ENCODE measurements at places on chromosomes 2 and 18. TPM values are rescaled to one million over a fixed set of nuclear protein-coding genes. Genes with fewer than 3 reads are reported as not detected.

DNA sequence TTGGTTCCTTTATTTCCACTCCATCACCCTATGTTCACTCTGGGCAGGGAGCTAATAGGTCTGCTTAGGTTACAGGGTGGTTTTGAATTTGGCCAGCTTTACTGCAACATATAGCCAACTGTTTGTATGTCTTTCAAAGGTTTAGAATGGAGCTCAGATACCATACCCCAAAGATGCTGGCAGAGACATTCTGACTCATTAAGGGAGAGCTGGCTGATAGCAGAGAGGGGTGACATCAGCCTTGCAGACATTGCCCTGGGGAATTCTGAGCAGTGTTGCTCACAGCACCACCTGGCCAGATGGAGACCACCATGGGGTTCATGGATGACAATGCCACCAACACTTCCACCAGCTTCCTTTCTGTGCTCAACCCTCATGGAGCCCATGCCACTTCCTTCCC lies 2.1 kb downstream of the PROKR1 start:
- no peak for DNase-seq

- no peak for DNase-seq
These were observed 1.0 kb downstream of the CHST10 start for GRCh38 chr2:100416397-100416934.

DNA sequence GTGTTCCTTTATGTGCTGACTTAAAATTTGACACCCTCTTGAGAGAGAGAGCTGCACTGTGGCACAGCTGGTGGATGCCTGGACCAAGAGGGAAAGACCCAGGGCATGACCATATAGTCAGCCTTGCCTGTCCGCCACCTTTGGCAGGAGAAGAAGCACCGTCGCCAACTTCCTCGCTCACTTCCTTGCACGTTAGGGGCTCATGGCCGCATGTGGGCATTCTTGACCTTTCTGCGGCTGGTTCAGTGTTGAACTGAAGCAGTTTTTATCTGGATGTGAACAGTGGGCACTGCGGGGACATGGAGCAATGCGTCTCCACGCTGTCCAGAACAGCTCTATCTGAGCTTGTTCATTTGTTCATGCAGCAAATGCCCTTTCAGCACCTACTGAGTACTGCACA lies 66.9 kb downstream of the TRAPPC12 start:
- no peak for DNase-seq

DNA sequence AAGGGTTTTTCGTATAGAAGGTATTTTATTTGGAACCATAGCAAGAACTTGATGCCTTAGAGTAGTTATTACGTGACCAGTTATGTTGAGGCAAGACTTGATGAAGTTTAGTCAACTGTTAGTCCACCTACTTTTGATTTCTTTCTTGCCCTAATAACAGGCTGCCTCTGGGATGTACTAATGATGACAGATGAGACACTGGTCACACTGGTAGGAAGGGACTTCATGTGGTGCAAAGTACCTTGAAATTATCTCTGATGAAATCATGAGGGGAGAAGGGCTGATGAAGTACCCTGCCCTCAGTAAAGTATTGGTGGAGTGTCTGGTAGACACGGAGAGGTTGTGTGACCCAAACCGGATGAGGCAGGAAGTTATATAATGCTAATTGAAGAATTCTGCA lies 5.4 kb downstream of the DIS3L2 start:
- DNase-seq: no peak

DNA sequence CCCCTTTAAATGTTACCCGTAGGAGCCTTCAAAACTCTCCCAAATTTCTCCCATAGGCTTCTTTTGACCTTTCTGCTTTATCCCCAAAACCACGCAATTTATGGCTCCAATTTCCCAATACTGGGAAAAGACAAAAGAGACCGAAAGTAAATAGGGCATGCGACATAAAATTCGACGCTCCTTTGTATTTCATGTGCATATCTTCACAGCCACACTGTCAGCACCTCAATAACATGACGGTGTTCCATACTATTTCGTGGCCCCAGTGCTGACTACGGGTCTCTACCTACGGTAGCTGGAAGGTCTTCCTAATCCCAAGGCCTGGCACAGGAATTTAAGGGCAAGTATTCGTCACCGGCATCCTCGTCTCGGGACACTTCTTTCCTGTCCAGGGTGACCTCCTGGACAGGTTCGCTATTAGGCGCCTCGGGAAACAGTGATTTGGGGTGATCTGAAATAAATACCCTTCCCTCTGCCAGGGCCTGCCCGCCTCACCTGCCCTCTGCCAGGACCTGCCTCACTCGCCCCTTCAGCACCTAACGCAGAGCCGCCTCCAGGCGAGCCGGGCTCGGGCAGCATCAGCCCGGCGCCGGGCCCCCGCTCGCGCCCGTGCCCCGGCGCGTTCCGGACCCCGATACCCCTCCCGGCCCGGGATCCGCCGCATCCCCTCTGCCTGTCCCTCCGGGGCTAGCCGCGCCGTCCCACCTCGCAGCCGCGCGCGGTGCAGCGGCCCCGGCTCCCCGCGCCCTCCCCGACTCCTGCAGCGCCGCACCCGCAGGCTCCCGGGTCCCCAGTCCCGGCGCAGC lies 680 bp downstream of the DTNB start:
- DNase-seq: no peak

DNA sequence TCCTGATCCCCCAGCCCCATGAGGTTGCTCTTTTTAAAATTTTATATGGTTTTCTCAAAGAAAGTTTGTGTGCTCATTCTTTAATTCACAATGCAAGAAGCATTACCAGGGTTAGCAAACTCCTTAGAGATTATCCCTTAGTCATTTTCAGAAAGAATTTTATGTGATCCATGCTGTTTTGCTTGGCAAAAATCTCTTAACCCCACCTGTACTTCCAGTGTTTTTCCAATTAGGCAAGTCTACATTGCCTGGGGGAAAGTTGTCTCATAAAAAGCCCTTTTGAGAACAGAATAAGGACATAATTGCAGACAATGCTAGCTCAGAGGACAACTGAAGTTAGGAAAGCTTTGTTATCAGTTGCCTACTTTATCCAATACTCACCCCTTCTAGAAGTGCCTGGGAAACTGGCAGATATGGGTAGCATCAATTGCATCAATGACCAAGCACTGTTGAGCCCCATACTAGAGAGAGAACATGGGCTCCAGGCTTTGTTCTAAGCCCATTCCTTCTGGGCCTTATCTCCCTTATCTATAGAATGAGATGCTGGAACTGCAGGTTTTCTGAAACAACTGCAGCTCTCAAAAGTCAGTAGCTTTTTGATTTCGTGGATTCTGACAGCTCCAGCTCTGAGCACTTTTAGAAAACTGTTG lies 265.9 kb upstream of the SPHKAP start:
- DNase-seq: no peak

- no peak for DNase-seq
These were observed 94.1 kb downstream of the GALNT3 start for GRCh38 chr2:165699946-165700345.

- DNase-seq: no peak
These were observed 454.6 kb upstream of the TRIB2 start for GRCh38 chr2:12261986-12262680.

- no peak for DNase-seq
These were observed 28.6 kb upstream of the AP1S3 start for GRCh38 chr2:223865907-223866508.

- DNase-seq: no peak
These were observed 81.4 kb downstream of the COBLL1 start for GRCh38 chr2:164760179-164760578.

DNA sequence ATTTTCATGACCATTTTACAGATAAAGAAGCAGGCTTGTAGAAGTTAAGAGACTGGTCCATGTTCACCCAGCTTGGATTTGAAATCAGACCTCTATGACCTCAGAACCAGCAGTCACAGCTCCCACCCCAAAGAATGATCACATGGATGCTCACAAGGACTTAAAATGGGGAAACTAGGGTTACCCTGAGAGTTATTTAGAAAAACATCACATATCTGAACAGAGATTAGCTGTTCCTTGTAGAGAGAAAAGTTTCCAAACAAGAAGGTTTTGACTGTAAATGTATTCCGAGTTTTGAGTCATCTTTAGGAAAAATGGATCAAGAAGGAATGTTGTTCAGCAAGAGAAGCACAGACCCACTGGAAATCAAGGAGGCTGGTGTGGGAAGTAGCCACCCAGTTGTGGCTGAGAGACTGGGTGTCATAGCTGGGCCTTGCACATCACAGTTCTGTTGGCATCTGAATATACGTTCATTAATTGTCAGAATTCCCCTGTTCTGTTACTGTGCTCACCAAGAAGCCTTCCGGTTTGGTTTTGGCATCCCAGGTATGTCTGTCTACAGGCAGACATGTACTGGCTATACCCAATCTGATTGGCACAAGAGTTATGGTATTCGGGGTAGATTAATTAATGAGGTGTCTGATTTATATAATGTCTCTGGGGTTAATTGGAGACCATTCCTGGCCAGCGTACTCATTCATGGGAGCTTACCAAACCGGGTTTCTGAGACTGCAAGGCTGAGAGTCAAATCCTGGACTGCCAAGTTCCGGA lies 371.8 kb upstream of the SLC14A2 start:
- no peak for DNase-seq

DNA sequence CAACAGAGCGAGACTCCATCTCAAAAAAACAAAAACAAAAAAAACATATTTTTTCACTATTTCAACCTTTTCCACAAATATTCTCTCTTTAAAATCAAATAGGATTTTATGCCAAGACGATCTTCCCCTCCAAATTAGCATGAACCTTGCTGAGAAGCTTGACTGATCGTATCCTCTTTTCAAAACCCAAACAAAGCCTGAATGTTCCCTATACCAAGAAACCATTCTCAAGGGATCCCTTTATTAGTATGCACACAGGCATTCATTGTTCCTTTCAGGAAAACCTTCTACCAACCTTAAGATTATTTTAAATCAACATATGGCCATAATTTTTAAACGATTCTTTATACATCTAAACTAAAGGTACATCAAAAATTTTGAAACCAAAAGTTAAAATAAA lies 6.3 kb downstream of the SPIRE1 start:
- no peak for DNase-seq

DNA sequence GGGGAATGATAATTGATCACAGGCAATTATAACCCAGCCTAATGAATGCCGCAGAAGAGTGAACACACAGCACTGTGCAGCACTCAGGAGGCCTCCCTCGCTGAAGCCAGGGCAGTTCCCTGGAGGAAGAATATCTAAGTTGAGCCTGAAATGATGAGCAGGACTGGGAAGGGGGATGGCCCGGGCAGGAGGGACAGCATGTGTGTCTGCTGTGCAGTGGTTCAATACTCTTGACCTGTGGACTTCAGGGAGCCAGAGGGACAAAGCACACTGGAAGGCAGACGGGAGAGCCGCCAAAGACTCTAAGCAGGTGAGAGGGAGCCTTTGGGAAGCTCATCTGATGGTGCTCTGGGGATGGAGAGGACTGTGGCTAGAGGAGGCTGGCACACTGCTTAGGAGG lies 62.6 kb downstream of the ARHGEF4 start:
- DNase-seq: no peak

DNA sequence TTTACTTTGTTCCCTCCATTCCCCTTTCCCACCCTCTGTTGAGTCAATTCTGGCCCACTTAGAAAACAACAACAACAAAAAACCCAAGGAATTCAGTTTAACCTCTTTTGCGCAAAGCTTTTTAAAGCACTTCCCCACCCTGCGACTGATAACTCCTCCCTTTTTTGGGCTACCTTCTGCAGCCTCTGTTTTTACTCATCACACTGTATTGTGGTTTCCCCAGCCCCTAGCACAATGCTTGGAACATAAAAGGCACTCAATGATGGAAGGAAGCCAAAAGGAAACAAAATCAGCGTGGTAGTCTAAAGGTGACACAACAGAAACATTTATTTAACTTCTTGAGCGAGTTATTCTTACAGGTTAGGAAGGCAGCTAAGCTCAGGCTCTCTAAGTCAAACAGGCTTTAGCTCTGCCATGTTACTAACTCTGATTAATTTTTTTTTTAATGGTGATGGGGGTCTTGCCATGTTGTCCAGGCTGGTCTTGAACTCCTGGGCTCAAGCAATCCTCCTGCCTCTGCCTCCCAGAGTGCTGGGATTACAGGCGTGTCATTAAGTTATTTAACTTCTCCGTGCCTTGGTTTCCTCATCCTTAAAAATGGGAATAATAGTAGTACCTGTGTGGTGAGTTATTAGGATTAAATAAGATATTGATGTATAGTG lies 1.3 kb downstream of the CEP68 start:
- no peak for DNase-seq

DNA sequence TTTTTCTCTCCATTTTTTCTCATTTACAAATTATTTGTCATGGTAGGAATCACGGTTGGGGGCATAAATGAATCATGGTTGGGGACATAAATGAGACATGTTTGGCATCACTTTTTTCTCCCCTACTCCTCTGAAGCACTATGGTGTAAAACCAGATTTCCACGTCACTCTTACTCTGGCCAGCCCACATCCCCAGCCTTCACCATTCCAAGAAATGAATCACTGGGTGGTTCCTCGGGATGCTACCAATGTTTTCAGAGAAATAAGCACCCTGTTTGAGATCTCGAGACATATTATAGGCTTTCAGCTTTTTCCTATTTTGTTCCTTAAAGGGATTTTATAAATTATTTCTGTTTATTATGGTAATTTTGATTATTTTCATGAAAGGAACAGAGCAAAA lies 155.0 kb upstream of the SLC8A1 start:
- no peak for DNase-seq

- no peak for DNase-seq
These were observed 833.2 kb upstream of the CHAC2 start for GRCh38 chr2:52934323-52934898.

DNA sequence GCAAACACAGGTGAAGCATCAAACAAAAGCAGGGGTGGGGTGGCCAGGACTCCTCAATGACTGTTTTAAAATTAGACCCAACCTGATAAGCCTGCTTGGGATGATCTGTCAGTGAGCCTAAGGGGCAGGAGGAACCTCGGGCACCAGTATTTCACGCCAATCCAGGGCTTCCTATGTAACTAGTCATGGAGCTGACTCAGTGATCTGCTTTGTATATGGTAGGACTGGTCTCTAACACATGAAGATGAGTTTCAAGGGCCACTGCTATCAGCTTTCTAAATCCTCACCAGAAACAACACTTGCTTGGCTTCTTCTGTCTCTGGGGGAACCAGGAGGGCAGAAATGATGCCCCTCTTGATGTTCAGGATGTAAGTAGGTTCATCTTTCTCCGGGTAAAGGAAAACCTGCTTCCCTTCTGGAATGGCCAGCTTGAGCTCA lies 6.2 kb downstream of the APOB start:
- no peak for DNase-seq

OTOS gene
- total RNA-seq: not detected

ITGB6 gene
- total RNA-seq: 17.2 TPM

SERTAD2 gene
- total RNA-seq: 19.2 TPM

SPEG gene
- total RNA-seq: 28.2 TPM

PARD3B gene
- total RNA-seq: 12.3 TPM

TCF23 gene
- 7.4 TPM for total RNA-seq

AQP4 gene
- 0.49 TPM for total RNA-seq

CDH20 gene
- total RNA-seq: not detected

ALPP gene
- not detected for total RNA-seq

CCBE1 gene
- 2.9 TPM for total RNA-seq

DYNAP gene
- not detected for total RNA-seq

INO80C gene
- 21.1 TPM for total RNA-seq

RGPD4 gene
- not detected for total RNA-seq

STAT4 gene
- total RNA-seq: 9.1 TPM

MBOAT2 gene
- 32.9 TPM for total RNA-seq

Measured in vagina (tissue), 2 donors.